ENCODE measurements at places on chromosomes 3 and 15.
A peak's percentile ranks its signal among the peaks of the same experiment; 100 is the strongest.

GRCh38 chr3:42493798-42494151 is 8.7 kb upstream of the VIPR1 start:
- no peak for DNase-seq

DNA sequence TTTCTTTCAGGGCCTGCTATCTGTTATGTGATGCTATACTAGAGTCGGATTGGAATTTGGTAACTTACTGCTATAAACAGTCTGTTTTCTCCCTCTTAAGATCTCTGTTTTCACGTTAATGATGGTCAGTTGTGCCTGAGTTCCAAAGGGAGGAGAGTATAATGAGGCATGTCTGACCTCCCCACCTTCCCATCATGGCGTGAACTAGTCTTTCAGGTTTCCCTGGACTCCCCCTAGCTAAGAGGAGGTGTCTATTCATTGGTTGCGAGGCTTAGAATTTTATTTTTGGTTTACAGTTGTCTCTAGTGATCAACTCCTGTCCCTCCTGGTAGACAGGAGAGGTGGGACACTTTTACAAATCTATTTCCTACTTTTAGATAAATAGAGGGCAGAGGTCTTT is 27.8 kb upstream of the PXYLP1 start:
- DNase-seq, result no peak

GRCh38 chr15:56835718-56836171 is 82.7 kb upstream of the TCF12 start:
- no peak for DNase-seq

DNA sequence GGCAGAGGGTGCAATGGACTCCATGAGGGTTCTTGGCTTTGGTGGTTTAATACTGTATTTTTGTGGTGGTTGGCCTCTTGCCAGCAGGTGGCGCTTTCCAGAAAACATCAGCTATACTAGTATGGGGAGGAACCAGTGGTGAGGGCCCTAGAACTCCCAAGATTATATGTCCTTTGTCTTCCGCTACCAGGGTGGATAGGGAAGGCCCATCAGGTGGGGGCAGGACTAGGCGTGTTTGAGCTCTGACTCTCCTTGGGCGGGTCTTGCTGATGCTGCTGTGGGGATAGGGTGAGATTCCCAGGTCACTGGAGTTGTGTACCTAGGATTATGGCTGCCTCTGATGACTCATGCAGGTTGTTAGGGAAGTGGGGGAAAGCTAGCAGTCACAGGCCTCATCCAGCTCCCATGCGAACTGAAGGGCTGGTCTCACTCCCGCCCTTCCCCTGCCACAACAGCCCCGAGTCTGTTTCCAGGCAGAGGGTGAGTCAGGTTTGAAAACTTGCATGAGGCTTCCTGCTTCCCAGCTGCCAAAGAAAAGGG is 357.7 kb downstream of the OTOL1 start:
- peak; percentile 85 for DNase-seq

DNA sequence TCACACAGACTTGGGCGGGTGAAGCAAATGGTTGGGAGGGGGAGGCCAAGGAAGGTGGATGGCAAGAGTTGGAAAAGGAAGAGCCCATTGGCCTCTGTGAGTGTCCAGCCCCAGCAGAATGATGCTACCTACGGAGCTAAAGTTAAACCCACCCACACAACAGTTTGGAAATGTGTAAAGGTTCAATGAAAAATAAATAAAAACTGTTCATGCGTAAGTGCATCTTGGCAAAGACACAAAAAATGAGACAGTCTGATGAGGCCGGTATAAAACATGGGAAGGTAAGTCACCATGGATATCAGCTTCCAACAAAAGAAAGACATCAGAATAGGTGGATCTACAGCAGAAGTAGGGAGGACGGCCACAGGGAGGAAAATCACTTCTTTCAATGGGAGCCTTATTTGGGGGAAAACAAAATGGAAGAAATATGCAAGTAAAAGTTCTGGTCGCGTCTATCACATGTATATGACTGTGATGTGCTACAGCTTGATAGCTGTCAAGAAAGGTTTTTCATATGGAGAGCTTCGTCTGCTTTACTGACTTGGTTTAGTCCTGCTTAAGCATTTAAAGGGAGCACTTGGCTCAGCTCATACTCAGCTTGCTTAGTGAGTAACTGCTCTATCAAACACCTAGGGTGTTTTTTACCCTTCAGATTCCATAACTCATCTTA is 82.8 kb downstream of the TIGIT start:
- DNase-seq, result no peak

DNA sequence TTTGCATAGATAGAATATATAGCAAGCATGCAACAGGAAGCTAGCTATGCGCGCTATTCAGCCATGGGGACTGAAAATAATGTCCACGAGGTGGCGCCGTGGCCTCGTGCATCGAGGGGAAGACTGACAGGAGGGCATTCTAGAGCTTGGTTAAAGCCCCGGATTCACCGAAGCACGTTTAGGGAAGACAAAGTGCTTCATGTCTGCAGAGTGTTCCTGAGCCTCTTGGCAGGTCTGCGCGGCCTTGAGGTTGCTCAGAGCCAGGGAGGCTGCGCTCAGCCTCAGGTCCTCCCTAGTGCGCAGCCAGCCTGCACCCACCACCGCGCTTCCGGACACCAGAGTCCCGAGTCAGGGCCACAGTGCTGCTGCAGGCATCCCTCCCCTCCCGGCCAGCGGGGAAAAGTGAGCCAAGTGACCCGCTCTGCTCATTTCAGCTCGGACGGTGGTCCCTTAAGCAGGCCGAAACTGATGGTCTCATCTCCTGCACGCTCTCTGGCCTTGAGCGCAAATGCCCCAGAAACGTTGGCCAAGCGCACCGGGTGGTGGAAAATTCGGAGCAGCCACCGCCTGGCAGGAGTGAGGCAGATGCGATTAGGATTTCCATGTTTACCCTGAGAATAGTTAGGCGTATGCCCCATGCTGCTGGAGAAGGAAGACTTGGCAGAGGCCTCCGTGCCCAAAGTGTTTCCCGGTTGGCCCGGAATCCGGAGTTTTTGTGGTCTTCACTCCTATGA is 24.8 kb downstream of the GABRA5 start:
- DNase-seq, result peak; percentile 91
